Activated CD8-positive, alpha-beta memory T cell treated with anti-CD3 and anti-CD28 coated beads for 4 hours (primary cell): ENCODE measurements at places on chromosomes 4 and X.

DNA sequence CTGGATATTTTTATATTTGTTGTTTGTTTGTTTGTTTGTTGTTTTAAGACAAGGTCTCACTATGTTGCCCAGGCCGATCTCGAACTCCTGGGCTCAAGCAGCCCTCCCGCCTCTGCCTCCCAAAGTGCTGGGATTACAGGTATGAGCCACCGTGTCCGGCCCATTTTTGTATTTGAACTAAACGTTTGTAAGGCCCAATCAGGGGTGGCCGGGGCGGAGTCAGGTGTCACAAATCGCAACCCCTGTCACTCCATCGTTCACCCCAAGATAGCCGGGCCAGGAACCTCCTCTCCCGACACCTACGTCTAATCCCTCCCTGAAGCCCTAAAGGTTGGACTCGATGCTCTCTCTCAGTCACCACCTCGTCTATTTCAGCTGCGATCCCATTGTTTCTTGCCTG is 722 bp upstream of the EFHC2 start:
- DNase-seq: peak; percentile 11

- DNase-seq: no peak
Measured at GRCh38 chr4:120155287-120155686, 88.6 kb upstream of the MAD2L1 start.

DNA sequence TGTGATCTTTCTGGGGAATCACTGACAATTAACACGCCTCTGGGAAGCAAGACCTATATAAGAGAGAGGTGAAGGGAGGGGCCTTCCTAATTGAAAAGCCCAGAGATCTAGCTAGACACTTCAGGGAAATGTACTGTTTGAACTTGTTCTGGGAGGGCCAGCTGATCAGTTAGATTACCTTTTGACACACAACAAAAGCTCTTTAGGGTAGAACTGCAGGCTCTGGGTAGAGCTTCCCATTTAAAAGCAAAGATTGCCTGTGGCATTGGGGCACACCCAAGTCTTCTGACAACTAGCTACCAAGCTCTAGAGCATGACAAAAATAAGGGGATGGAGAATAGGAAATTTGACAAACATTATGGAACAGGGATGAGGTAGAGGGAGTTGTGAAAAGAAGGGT is 26.3 kb downstream of the AREG start:
- no peak for DNase-seq

DNA sequence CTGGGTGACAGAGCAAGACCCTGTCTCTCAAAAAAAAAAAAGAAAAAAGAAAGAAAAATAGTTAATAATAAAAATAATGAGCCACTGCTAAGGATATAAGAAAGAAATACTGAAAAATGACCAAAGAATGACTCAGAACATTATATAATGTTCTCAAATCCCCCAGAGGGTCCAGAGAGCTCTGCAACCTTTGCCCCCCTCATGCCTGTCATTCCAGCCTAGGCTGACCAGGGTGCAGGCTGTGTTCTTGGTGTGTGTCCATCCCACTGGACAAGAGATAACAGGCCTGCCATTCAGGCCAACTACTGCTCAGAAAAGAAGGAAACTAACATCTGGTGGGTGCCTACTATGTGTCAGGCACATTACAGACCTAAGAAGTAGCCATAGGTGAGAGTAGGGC is 72.7 kb upstream of the EDNRA start:
- no peak for DNase-seq
